ENCODE measurements at places on chromosomes 7 and 10.

GRCh38 chr7:47326808-47327207, 255.1 kb downstream of the TNS3 start:
- no peak for DNase-seq

GRCh38 chr10:90775351-90776028, 82.3 kb downstream of the HTR7 start:
- peak; percentile 50 for DNase-seq

- DNase-seq, result no peak
These were observed 213.1 kb downstream of the FGFR2 start for GRCh38 chr10:121385136-121385535.

- no peak for DNase-seq
These were observed 191.4 kb downstream of the FAM107B start for GRCh38 chr10:14583252-14583651.

- DNase-seq, result no peak
These were observed 4.0 kb downstream of the SLC16A12 start for GRCh38 chr10:89531359-89531758.

GRCh38 chr7:42698600-42699374, 213.1 kb downstream of the C7orf25 start:
- no peak for DNase-seq

DNA sequence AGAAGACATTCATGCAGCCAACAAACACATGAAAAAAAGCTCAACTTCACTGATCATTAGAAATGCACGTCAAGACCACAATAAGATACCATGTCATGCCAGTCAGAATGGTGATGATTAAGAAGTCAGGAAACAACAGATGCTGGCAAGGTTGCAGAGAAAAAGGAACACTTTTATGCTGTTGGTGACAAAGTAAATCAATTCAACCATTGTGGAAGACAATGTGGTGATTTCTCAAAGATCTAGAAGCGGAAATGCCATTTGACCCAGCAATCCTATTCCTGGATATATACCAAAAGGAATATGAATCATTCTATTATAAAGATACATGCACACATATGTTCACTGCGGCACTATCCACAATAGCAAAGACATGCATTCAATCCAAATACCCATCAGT, 77.6 kb downstream of the C10orf90 start:
- no peak for DNase-seq

DNA sequence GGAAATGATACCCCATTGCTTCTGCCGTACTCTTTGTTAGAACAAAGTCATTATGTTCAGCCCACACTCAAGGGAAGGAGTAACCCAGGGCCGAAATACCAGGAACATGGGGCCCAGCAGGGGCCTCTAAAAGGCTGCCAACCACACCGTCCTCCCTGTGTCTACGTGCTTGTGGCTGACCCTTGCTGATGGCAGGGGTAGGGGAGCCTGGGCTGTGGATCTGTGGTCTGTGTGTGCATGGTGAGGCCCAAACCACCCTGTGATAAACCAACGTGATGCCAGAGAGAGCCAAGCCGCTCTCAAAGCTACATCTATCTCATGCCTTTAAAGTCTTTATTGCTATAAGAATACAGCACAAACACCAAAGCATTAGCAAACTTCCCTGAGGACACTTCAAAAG, 159.2 kb downstream of the CCDC3 start:
- no peak for DNase-seq

- no peak for DNase-seq
These were observed 64.7 kb upstream of the THSD7A start for GRCh38 chr7:11896663-11897062.

GRCh38 chr10:129448086-129448485, 19.0 kb upstream of the MGMT start:
- no peak for DNase-seq

- no peak for DNase-seq
These were observed 12.7 kb downstream of the ADCY1 start for GRCh38 chr7:45586542-45587520.

DNA sequence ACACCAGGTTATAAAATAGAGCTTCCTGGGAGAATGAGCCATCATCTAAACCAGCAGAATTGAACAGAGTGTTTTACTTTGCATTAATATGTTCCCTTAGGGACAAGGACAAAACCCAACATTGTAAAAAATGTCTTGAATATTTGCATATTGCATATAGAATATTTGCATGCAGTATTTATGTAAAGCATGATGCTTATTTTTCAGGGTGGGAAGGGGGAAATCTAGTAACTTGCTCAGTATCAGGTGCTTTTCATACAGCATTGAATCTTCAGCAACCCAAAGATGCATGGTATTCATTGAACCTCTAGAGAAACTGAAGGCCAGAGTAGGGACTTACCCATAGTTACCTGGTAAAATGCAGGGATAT, 409.2 kb upstream of the ZMIZ1 start:
- DNase-seq, result no peak

DNA sequence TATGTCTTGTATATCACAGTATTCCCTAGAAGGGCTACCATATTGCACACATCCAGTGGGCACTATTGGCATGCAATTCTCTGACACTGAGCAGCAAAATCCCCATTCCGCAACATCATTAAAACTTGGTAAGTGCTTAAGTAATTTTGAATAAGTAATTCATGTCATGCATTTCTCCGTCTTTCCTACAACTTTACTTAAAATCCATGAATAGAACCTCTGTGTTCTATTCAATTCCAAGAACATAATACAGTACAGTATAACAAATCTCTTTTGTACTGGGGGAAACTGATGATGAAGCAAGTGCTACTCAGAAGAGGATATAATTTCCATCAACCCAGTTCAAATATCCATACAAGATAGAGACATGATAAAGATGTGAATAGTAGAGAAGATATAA, 80.9 kb upstream of the SEMA3C start:
- DNase-seq, result no peak

DNA sequence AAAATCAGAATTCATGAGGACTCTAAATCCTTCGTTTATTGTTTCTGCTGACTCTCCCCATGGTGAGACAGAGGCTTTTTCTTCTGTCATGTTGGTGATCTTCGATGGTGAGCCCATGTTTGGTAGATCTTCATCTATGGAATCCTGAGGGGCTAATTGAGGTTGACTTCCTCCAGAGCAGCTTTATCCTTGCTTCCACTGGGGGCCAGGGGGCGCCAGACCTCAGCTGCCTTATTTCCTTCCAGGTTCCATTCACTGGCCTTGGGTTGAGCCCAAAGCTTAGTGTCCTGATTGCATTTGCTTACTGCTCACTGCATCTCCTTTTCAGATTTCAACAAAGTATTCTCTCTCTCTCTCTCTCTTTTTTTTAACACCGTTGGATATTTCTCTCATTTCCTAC, 80.7 kb downstream of the GCC1 start:
- no peak for DNase-seq

- DNase-seq, result no peak
These were observed 1022.6 kb downstream of the LRMDA start for GRCh38 chr10:76453997-76454396.

DNA sequence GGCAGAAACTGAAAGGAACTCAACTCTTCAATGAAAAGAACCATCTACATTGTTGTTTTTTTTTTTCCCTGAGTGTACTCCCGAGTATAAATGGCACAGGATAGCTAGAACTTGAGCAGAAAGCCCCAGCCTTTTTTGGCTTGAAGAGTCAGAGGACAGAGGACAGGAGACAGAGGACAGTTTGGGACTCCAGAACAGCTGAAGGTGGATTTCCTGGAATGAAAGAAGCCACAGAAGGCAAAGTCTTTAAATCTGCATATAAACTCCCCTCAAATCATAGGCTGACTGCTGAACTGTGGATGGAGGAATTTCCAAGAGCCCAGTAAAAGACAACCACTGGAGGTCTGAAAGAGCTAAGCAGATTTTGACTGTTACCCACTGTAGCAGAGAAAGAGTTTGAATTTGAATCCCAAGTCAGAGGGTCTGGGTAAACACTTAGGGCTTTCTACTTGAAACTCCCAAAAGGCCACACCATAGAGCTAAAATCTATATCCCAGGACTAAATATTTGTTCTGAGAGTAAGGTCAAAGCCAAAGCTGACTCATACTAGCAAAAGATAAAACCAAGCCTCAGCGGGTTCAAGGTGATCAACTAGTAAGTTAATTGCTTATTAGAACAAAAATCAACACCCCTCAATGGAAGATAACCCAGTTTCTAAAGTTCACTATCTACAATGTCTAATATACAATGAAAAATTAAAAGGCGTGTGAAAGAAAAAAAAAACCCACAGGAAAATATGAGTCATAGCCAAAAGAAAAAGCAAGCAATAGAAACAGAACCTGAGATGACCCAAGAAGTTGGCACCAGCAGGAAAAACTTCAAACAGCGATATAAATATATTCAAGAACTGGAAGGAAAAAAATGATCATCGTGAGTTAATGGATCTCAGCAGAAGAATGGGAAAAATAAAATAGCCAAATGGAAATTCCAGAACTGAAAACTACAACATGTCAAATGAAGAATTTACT, 1.8 kb upstream of the OPN1SW start:
- no peak for DNase-seq

DNA sequence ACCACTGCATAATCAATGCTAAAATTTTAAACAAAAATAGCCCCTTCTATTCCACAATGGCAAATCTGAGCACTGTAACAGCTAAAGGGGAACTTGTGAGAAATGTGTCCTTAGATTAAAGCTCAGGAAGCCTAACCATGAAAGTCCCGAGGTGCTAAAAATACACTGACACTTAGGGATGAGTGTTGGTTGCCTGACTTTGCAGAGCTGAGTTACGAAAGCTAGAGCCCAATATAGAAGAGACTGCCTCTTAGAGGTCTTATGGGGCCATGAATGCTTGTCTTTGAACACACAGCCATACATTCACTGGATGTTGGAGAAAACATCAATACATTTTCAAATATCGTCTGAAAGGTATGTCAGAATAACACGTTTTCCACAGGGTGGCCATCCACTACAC, 209.7 kb downstream of the LHFPL3 start:
- no peak for DNase-seq

- DNase-seq, result no peak
These were observed 519.2 kb downstream of the TFEC start for GRCh38 chr7:115511330-115511729.

- no peak for DNase-seq
These were observed 251.4 kb downstream of the KIF20B start for GRCh38 chr10:89952751-89953150.

- no peak for DNase-seq
These were observed 145.5 kb downstream of the FANK1 start for GRCh38 chr10:126041804-126042231.

DNA sequence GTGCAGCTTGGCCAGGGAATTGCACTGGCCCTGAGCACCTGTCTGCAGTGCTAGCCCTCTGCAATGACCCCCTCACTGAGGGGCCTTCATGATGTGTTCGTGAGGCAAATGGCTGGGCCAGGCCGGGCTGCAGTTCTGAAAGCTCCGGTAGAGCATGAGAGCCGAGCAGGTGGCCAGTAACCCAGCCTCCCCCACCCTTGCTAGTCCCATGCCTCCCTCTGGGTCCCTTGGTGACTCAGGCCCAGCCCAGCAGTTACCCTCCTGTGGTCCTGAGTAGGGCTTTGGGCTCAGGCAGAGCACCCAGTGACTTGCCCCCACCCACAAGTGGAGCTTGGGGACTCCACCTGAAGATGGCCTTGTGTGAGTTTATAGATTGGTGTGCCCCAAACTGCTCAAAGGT, 16.1 kb upstream of the CSGALNACT2 start:
- no peak for DNase-seq

- no peak for DNase-seq
These were observed 221.5 kb downstream of the ADAM12 start for GRCh38 chr10:126166797-126167196.

DNA sequence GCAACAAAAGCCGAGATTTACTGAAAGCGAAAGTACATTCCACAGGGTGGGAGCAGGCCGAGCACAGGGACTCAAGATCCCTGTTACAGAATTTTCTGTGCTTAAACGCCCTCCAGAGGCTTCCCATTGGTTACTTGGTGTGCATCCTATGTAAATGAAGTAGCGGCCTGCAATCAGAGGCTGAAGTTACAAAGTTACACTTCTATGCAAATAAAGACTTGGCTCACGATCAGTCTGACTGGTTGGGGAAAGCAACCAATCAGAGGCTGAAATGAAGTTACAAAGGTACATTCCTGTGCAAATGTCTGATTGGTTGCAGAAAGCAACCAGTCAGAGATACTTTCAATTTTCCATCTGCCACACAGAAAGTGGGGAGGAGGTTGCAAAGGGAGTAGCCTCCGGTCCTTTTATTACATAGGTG, 4.1 kb downstream of the ACBD7 start:
- peak; percentile 86 for DNase-seq

DNA sequence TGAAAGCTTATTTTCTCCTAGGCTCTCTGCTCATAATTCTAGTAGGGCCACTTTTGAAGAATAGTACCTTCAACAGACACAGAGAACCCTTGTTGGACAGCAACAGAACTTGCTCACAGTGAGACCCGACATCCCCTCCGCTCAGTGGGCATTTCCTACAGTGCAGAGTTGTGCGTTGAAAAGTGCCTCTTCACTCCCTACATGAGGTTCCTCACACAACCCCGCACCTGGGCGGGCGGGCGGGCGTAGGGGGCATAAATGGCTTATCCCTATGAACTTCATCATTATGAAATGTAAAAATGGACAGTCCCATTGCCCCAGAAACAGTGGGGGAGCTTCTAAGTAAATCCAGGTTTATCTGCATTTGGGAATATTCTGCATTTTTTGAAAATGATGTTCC, 174.9 kb downstream of the MGMT start:
- no peak for DNase-seq

DNA sequence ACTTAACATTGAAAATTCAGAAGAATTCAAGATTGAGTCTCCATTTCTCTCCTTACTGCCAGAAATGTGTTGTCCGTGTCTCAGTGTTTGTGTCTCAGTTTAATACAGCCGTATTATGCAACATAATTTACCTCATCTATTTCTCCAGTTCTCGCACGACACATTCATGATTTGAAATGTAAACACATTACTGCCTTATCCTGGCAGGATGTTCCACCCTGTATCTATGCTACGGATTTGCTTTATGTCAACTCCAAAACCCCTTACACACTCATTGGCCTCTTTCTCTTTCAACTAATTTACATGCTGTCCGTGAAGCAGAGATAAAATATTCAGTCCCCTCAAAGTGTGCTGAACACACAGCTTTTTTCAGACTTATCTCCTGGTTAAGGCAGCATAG, 653.7 kb upstream of the SEMA3D start:
- no peak for DNase-seq

- DNase-seq, result no peak
These were observed 118.6 kb downstream of the SRPK2 start for GRCh38 chr7:105270117-105270516.

- DNase-seq, result no peak
These were observed 55.2 kb upstream of the EZH2 start for GRCh38 chr7:148939128-148939755.
